ENCODE measurements at places on chromosomes 5 and 9.

DNA sequence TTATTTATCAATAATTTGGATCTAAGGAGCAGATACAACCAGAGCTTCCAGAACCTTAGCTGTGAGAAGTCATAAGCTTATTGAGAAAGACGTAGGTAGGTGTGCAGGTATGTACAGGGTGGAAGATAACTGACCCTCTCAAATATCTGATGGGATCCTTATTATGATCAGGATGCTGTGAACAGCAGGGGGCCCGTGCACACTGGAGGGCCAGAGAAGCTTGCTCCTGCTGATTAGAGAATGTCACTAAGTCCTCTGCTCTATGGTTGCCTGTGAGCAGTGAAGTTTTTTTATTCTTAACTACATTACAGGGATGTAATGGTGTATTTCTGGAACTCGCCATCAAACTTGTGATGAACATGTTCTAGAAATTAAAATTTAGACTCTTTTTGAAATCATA is 108.9 kb upstream of the POU5F2 start:
- no peak for DNase-seq

DNA sequence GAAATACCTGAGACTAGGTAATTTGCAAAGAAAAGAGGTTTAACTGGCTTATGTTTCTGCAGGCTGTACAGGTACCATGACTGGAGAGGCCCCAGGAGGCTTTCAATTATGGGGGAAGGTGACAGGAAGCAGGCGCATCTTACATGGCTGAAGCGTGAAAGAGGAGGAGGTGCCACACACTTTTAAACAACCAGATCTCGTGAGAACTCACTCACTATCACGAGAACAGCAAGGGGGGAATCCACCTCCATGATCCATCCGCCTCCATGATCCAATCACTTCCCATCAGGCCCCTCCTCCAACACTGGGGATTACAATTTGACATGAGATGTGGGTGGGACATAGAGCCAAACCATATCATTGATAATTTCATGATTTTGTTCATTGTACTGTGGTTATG is 2.5 kb upstream of the MED27 start:
- no peak for DNase-seq

- DNase-seq = no peak
These were observed 924.3 kb upstream of the CDH10 start for GRCh38 chr5:25568989-25569625.

GRCh38 chr5:10330511-10331230 is 22.8 kb upstream of the MARCHF6 start:
- no peak for DNase-seq

GRCh38 chr5:123046222-123046621 is 9.7 kb upstream of the PPIC start:
- DNase-seq = no peak

DNA sequence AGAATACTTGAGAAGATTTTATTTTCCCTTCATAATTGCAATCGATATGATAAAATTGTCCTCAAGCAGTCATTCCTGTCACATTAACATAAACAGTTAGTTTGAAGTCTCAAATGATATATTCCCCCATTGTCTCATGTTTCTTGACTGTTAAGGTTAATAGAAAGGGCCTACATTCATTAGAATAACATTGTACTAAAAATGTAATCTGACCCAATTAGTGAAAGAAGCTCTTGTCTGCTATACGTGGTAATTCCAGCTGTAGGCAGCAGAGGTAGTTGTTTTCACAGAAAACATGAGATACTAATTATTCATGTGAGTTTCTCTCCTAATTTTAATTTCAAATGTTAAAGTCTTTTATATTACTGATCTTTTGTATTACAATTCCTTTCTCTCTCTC is 25.9 kb upstream of the AP3B1 start:
- peak; percentile 3 for DNase-seq

DNA sequence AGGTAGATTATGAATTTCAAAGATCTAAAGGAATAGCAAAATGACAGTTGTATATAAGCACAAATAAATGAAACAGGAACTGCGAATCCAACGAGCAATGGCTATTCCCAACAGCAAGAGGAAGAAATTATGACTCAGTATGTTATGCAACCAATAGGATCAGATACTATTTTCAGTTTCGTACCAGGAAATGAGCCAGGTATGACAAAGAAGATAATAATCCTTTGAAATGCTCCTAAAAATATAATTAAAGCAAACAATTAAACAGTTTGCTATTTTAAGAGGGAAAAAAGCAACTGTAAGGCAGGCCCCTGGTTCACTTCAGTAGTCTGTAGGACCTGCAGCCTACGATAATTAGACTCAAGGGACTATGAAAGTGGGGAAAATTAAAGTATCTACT is 58.9 kb downstream of the AUH start:
- DNase-seq = no peak

Measured in CD4-positive, alpha-beta T cell treated with Interleukin-6 for 4 hours (primary cell).